ENCODE measurements at places on chromosomes 16 and 17.

DNA sequence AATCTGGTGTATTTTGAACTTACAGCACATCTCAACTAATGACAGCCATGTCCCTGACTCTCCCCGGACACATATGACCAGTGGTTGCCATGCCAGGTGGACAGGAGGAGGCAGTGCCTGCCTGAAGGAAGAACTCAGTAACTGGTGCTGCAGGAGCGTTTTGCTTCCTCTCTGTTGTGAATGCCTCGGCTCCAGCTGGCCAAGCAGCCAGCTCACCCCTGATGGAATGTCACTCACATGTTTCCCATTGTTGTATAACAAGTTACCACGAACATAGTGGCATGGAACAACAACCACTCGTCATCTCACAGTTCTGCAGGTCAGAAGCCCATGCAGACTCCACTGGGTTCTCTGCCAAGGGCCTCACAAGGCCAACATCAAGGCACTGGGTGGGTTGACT is 20.1 kb upstream of the IRF8 start:
- DNase-seq: peak; percentile 41

GRCh38 chr17:37512442-37513068 is 22.9 kb downstream of the DUSP14 start:
- no peak for DNase-seq

DNA sequence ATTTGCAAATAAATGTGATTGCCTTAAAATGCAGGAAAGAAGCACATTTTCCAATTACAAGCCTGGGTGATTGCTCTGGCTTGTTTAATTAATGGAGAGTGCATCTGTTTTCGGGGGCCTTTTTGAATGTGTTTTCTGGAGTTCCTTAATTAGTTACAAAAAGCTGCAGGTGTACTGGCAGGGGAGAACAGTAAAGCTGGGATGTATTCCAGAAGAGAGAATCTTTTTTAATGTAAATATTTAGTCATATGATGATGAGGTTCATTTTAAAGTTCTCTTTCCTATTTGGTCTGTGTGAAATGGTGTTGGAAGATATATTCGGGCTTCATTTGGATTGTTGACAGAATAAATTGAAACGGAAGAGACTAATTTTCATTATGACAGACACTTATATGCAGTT is 70.9 kb upstream of the N4BP1 start:
- DNase-seq: no peak

DNA sequence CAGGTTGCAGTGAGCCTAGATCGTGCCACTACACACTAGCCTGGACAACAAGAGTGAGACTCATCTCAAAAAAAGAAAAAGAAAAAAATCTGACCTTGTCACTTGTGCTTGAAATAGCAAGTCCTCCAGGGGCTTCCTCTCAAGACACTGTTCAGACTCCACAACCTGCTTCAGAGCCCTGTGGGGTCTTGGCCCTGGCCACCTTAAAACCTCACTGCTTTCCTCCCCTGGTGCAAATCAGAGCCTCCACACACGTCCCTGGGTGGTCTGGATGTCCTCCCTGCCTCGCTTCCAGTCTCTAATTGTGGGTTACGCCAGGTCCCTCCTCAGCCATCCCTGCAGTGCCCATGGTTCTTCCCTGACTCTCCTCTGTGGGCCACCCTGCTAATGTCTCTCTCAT is 4.7 kb downstream of the ACD start:
- no peak for DNase-seq

DNA sequence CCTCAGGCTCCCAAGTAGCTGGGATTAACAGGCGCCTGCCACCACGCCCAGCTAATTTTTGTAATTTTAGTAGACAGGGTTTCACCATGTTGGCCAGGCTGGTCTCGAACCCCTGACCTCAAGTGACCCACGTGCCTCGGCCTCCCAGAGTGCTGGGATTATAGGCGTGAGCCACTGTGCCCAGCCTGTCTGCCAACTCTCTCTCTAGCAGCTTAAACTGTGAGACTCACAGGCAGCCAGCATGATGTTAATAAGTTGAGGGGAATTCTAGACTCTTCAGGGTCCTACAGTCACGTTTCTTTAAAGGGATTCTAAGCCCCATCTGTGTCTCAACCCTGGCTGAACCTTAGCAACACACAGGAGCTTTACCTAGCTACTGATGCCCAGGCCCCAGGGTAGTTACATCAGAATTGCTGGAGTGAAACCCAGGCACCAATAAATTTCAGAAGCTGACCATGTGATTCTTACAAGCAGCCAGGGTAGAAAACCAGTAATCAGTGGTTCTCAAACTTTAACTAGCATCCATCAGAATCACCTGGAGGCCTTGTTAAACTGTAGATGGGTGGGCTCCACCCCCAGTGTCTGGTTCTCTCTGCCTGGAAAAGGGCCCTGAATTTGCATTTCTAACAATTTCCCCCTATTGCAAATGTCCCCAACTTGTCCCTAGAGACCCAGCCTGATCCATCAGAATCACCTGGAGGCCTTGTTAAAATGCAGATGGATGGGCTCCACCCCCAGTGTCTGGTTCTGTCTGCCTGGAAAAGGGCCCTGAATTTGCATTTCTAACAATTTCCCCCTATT is 30.7 kb downstream of the GPRC5B start:
- no peak for DNase-seq

- no peak for DNase-seq
These were observed 20.0 kb downstream of the UNKL start for GRCh38 chr16:1394367-1394951.

DNA sequence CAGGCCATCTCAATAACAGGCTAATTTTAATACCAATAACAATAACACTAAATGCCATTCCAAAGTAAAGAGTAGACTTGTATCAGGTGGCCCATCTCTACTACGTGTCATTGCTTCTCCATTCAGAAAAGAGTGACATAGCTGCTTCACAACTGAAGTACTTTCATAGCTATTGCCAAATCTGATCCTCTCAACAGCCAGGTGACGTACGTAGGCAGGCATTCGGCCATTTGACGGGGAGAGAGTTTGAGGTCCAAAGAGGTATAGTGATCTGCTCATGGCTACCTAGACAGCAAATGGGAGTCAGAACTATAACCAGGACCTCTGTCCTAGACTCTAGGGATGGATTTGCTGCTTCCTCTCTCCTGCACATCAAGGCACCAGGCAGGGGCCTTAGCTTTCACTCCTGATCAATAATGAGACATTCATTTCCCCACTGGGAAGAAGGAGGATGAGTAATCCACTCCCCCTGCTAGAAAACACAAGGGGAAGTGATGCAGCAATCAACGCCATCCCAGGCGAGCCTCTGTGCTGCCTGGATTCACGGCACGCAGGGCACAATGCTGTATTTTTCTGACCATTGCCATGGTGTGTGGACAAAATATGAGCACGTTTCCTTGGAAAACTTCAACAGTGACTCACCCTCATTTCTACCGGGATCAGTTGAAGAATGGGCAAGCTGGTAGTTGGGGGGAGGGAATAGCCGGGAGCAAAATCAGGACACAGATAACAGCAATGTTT is 80.9 kb downstream of the SPACA3 start:
- DNase-seq: no peak

GRCh38 chr16:15533386-15533785 is 99.0 kb downstream of the BMERB1 start:
- no peak for DNase-seq

DNA sequence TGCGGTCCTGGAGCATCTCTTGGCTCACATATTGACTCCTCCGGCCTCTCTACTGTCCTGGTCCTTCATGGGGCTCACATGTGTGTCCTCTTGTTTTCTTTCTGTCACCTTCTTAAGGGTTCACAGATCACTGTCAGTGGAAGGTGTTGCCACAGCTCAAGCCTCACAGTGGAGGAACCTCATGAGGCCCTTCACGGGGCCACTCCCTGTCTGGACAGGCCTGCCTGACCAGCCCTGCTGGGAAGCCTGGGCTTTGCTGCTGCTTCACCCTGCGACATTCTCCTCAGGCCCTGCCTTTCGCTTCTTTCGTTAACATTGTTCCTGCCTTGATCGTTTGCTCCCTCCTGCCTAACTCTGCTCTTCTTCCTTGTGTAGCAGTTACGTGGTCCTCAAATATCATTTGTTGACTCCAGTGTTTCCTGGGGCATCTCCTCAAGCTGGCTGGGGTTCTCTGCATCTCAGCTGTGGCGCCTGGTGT is 55.9 kb downstream of the WDR45B start:
- DNase-seq: no peak

DNA sequence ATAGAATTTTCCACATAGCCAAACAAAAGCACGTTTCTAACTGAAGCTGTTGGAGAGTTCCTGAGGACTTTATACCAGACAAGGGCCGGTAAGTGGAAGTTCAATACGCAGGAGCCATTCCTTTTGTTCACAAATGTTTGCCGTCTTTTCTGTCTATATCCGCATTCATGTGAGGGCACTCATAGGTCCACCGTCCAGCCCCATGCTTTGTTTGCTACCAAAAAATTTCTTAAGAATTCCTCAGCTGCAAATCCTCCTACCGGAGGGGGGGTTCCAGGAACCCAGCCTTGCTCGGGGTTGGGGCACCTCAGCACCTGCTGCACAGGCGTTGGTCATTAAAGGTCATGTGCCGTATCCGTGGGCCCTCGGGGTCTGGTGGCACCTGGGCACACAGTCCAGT is 276.8 kb downstream of the SEC14L1 start:
- DNase-seq: no peak

DNA sequence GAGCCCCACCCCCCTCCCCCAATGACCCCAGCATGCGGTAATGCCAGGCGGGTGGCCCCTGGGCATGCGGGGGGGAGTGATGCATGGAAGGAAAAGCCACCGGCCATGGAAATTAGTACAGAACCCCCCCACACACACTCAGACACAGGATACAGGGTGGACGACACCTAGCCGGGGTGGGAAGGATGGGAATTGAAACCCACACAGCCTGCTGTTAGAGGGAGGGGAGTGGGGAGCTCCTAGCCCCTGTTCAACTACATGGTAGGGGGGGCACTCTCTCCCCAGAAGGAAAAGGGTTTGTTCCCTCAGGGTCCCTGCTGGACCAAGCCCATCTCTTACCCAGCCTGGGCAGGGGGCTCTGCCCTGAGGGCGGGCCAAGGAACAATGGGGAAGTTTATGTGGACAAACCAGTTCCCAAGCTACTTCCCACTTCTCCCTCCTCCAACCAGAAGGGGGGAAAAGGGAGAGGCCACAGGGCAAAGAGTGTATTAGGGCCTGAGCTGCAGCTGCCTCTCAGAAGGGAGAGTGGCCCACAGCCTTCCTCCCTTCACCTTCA is 5.2 kb downstream of the TMUB2 start:
- no peak for DNase-seq

- no peak for DNase-seq
These were observed 101.6 kb downstream of the MSI2 start for GRCh38 chr17:57357830-57358430.

- no peak for DNase-seq
These were observed 680 bp downstream of the ZNF629 start for GRCh38 chr16:30786115-30786935.

- no peak for DNase-seq
These were observed 287.7 kb downstream of the FOXL1 start for GRCh38 chr16:86865851-86866662.

- no peak for DNase-seq
These were observed 953 bp upstream of the NSMCE1 start for GRCh38 chr16:27269300-27270150.

DNA sequence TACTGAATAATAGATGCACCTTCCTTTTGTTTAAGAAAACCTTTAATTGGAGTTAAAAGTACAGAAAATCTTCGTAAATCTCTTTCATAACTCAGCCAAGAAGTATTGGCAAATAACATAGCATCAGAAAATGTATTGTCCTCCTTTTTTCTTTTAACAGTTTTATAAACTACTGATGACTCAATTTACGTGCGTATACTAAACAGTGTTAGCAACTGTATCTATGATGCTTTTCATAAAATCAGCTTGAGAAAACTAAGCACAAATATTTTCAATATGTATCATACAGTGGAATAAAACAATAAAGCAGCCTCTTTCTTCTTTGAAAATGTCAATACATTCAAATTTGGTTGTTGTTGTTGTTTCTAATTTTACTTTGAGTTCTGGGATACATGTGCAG is 88.6 kb downstream of the STXBP4 start:
- no peak for DNase-seq

DNA sequence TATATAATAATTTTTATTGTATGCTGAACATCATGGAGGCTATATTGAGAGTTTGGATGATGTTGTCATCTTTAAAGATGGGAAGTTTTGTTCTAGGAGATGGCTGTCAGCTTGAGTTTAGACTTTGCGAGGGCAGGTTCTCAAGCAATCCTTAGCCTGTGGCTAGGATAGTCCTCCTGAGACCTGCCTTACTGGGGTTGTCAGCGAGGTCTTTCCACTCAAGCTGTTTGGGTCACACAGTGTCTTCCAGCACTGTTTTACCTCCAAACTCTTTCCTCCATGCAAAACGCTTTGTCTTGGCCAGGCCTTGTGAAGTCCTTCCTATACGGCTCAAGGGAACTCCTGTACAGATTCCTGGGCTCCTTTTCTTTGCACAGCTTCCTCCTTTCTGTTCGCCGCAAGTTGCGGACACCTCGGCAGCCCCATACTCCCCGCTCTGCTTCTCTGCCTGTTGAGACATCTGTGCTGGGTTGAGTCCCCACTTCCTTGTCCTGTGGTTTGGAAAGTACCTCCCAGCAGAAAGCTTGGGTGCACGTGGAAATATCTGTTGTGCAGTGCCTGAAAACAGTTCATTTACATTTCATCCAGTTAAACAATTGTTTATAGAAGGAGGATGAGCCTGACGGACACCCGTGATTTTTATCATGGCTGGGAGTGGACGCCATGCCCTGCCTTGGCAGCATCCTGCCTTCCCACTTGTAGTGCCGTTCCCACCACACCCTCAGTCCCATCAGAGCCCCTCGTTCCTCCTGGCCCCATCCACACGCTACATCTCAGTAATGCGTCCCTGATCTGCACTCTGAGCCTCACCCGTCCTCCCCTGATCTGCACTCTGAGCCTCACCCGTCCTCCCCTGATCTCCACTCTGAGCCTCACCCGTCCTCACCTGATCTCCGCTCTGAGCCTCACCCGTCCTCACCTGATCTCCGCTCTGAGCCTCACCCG is 55.0 kb upstream of the CBFA2T3 start:
- DNase-seq: no peak

DNA sequence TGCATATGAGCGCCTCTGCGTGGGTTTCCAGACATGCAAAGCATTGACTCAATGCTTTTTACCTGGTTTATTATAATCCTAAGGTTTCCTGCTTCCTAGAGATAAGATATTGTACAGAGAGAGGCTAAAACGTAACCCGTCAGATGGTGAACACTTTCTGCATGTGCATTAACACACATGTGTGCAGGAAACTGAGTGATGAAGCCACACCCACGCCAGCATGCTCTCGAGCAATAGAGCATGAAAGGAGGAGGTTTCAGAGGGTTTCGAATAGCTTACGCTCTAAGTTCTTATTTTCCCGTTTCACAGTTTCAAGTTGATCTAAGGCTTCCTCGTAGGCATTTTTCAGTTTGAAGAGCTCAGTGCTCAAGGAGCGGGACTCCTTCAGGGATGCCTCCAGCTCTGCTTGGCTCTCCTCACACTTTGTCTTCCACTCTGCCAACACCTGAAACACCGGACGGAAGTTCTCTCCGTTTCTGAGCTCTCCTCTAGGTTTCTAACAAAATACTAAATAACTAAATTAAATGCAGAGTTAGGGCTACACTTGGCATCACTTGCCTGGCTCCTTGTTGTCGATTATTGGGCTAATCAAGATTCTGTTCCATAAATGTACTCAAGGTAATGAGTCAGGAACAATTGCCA is 23.2 kb downstream of the MYH3 start:
- no peak for DNase-seq

- no peak for DNase-seq
These were observed 589 bp downstream of the ARL6IP1 start for GRCh38 chr16:18800775-18801144.

- no peak for DNase-seq
These were observed 23.5 kb downstream of the COX10 start for GRCh38 chr17:14092808-14093207.

Measured in HFF-Myc (cell line).